ENCODE measurements at places on chromosomes 5 and 9.

- DNase-seq, result peak; percentile 62
Observed at GRCh38 chr5:74810915-74811314, 43.9 kb downstream of the NSA2 start.

DNA sequence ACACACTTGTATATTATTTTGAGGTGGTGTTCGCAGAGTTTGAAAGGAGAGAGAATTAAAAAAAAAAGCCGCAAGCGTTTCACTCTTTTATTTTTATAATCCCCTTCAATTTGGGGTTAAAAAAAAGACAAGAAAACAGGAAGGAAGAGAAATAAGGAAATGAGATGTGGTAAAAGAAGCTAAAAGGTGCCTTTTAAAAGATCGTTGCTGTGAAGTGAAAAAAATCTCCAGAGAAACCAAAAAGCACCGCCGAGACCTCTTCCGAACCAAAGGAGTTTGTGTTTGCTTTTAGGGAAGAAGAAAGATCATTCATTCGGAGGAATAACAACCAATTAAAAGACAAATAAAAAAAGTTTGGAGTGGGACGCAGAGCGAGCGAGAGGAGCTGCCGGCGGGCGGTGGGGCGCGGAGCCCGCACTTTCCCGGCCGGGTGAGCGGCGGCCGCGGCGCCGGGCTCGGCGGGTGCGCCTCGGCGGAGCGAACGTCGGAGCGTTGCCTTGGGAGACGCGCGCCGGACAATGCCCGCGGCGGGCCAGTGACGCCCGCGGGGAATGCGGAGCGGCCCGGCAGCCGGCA lies 355 bp downstream of the TLE4 start:
- no peak for DNase-seq

DNA sequence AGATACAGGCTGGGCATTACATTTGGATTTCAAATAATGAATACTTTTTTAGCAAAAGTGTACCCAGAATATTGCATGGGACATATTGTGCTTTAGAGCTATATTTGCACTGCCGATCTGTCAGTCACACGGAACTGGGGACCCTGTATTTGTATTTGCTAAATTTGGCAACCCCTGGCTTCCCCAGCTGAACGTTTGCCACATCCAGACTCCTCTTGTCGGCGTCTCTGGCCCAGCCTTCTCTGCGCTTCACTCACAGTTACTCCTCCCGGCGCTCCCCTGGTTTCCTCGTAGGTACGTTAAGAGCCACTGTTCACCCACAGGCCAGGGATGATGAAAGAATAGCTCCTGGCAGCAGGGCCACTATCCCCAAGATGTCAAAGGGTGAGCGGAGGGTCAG lies 58.7 kb downstream of the NSUN2 start:
- DNase-seq, result no peak

DNA sequence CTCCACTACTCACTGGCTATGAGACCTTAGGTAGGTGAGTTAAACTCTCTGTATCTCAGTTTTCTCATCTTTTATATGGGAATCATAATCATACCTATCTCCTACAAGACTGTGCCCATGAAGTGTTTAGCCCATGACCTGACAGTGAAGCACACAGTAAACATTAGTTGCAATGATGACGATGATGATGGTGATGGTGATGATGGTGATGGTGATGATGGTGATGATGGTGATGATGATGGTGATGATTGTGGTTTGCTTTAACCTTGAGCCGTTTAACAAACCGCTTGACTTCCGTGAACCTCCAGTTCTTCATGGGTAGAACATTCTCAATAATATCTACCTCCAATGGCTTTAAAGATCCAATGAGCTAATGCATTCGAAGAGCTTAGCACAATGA lies 220.2 kb upstream of the MVB12B start:
- DNase-seq, result no peak

- peak; percentile 90 for DNase-seq
Observed at GRCh38 chr9:80797101-80797829, 892.1 kb downstream of the TLE1 start.

- DNase-seq, result peak; percentile 96
Observed at GRCh38 chr9:94772639-94773303, 46.3 kb downstream of the AOPEP start.

DNA sequence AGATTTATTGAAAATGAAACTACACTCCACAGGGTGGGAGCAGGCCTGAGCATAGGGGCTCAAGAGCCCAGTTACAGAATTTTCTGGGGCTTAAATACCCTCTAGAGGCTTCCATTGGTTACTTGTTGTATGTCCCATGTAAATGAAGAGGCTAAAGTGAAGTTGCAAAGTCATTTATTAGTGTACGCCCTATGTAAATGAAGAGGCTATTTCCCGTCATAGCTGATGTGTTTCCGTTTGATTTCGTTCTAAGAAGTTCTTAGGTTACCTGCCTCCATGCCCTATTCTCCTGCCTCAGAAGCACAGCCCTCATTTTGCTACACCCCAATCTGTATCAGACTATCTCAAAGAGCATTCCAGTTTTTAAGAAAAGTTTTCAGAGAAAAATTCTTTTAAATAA lies 107.0 kb upstream of the SLC12A2 start:
- DNase-seq, result no peak

DNA sequence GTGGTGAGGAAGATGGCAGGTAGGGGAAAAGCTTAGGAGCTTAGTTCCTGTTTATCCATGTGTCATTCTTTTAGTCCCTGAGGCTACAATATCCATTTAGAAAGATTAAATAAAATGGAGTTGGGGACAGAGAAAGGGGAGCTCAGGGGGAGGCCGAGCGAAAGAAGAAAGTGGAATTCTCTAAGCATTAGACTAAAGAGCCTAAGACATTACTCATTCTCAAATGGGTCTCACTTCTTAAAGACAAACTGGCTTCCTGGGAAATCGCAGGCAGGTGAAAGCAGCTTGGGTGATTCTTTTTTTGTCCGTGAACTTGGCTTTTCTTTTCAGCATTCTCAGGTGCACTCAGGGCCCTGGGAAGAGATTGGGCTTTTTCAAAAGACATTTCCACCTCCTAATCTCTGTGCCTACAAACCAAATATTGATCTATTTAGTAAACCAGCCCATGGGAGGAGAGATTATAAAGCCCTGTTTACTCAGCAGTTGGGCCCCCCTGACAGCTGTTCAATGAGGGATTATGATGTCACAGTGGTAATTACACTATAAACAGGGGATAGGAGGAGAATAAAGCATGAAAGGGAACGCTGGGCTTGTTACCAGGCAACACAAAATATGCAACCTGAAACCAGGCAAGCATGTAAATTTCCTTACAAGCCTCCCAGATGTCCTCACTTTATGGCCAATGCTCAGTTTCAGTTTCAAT lies 584.0 kb downstream of the ACTL7B start:
- DNase-seq, result peak; percentile 92

DNA sequence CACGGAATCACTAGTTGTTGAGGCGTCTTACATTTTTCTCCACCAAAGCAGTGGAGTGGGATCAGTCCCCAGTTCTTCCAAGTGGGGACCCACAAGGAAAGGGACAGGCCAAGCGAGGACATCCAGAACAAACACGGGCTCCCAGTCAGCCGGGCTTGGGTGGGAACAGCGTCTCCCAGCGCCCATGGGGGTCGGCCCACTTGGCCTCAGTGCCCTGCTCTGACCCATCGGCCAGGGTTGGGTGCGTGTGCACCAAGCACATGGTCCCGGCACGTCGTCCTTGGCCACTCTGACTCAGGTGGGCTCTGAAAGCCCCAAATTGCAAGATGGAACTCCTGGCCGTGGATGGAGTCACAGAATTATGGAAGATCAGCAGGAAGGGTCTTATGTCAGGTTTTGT lies 37.9 kb downstream of the DBH start:
- no peak for DNase-seq

DNA sequence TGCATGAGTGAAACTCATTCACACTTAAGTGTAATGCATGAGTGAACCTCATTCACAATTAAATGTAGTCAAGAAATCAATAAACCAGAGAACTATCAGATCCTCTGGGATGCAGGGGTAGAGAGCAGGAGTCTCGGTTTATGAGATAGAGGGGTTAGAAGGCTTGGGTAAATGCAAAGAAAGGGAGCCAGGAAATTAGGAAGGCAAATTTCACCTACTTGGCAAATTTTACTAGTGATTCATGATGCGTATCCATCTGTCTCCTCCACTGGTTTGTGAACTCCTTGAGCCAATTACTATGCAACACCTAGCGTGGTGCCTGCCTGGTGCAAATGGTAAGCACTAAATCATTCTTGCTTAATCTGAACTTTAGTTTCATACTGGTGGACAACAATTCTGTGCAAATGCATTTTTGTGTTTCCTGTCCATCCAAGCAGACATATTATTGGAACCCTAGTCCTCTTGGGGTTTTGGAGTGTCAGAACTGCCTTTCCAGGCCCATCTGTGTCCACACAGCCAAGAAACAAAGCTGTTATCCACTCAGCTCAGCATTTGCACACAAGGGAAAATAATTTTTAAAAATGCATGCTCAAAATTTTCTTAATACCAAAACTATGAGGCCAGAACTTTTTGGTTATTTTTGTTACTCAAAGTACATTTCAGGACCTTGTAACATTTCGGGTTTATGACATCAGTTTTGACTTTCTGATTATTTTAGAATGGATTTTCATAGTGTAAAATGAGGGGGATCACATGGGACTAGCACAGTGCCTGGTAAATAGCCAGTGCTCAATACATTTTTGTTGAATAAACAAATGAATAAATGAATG lies 5.2 kb downstream of the HAPLN1 start:
- no peak for DNase-seq

GRCh38 chr5:93141969-93142368 lies 439.1 kb downstream of the NR2F1-AS1 start:
- DNase-seq, result no peak

DNA sequence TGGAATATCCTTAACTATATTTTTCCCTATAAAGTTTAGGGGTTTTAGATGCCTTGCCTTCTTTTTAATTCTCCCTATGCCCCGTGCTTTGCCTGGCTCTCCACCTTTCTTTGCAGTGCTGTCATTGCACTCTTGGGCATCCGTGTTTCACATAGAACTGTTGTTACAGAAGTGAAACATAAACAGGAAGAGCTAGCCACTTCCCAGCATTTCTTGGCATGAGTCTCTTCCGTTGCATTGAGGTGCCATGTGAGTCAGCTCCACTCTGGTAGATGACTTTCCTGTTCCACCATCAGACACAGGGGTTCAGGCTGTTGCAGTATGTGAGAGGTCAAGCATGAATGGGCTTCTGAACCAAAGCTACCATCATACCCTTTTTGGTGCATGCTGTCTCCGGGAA lies 73.4 kb downstream of the ANGPTL2 start:
- DNase-seq, result peak; percentile 94

- peak; percentile 35 for DNase-seq
Observed at GRCh38 chr5:119996128-119996527, 366.8 kb downstream of the FAM170A start.

- peak; percentile 45 for DNase-seq
Observed at GRCh38 chr9:5714501-5715401, 85.8 kb downstream of the RIC1 start.

DNA sequence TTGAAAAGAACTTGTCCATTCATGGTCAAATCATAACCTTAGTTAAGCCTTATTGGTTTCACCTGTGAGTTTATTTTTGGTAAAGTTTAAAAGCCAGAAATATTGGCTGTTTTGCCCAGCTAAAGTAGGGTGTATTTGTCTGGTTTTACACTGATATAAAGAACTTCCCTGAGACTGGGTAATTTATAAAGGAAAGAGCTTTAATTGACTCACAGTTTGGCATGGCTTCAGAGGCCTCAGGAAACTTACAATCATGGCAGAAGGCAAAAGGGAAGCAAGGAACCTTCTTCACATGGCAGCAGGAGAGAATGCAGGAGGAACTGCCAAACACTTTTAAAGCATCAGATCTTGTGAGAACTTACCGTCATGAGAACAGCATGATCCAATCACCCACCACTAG lies 55.3 kb downstream of the JAKMIP2 start:
- DNase-seq, result no peak

DNA sequence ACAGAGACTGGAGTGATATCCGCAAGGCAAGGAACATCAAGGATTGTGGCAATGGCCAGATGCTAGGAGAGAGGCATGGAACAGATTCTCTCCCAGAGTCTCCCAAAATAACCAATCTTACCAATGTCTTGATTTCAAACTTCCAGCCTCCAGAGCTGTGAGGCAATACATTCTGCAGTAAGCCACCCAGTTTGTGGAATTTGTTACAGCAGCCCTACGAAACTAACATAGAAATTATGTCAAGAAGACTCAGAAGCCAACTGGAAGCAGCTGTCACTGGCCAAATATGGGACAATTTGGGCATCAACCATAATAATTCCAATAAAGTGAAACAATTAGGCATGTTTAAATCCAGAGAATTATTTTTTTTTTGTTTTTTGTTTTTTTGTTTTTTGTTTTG lies 271.1 kb downstream of the NDUFS4 start:
- DNase-seq, result no peak

GRCh38 chr5:35617435-35618303 lies at the start of gene SPEF2:
SPEF2 (plus strand) TSS chr5:35617863; CDS start chr5:35617998, 135 bp downstream.
- DNase-seq, result peak; percentile 80

DNA sequence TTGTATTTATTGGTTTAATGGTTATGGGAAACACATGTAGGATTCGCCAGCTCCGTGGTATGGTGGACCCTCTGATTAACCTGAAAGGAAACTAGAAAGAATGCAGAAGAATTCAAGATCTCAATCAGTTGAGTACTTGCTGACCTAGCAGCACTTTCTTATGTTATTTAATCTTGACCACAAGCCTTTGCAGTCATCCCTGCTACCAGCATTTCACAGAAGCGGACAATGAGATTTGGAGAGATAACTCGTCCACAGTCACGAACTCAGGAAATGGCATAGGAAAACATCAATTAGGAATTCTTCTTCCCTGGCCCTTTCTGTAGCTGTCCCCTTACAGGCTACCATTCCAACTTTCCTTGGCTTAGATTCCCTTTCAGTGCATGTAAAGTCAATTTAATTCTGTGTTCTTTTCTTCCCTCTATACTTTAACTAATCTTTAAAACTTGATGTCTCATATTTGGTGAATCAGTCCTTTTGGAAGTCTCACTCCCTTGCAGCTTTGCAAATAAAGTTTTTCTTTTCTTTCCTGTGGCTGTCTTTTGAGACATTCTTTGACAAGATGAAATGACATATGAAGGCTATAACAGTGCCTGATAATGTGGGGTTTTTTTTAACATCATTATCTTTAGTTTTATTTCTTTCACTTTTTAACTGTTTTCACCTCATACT lies 1.3 kb upstream of the SLC44A1 start:
- DNase-seq, result no peak

- peak; percentile 55 for DNase-seq
Observed at GRCh38 chr5:53469946-53470687, 10.3 kb upstream of the FST start.

DNA sequence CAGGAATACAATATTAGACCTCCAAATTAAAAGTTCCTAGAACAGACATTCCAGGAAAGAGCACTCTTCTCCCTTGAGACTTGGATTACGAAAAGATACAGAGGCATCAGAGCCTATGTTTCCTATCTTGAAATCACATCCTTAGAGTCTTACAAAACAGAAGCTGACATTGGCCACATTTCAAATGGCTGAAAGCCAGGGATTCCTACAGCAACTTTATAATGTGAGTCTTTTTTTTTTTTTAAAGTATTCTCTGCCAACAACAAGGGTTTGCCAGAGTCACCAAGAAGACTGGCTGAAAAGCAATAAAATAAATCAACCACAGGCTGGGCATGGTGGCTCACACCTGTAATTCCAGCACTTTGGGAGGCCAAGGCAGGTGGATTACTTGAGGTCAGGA lies 63.1 kb downstream of the TRPM6 start:
- DNase-seq, result peak; percentile 66

GRCh38 chr9:96500696-96501632 lies 51.0 kb downstream of the HABP4 start:
- no peak for DNase-seq
